NCI-H2029 treated with DMSO at 0.1 percent for 48 hours (cell line): ENCODE measurements at places on chromosomes 3 and 15.

DNA sequence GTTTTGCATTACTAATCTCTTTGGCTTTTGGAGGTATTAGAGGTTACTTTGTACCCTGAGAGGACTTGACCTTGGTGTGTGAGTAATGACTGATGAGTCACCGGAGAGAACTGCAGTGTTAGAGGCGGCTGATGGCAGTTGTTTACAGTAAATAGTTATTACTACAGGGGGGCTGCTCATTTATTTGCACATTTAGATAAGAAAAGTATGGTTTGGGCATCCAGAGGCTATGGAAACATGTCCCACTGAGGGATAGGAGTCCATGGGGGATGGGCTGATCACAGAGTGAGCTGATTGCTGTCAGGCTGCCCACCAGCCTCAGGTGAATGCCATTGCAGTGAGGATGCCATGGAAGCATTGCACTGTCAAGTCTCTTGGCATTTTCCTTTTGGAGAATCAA is 17.3 kb upstream of the STAC start:
- DNase-seq = no peak

DNA sequence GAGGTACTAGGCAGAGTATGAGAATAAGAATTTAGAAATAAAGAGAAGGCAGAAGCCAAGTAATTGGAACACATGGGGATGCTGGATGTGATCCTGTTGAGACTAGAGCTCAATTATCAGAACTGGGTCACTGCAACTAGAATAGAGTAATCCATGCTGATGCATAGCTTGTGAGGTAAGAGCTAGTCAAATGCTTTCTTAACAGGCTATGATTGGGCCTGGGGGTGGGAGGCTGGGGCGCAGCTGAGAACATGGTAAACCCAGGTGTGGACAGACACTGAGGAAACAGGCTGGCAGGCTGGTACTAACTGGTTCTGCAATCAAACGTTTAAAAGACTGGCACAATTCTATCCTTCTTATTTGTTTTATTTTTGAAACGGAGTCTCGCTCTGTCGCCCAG is 50.5 kb upstream of the LRRFIP2 start:
- DNase-seq = no peak

GRCh38 chr3:146159037-146159436 is 1.9 kb downstream of the PLOD2 start:
- DNase-seq = no peak

GRCh38 chr3:4774531-4774930 is 204.7 kb upstream of the BHLHE40 start:
- DNase-seq = peak; percentile 6

DNA sequence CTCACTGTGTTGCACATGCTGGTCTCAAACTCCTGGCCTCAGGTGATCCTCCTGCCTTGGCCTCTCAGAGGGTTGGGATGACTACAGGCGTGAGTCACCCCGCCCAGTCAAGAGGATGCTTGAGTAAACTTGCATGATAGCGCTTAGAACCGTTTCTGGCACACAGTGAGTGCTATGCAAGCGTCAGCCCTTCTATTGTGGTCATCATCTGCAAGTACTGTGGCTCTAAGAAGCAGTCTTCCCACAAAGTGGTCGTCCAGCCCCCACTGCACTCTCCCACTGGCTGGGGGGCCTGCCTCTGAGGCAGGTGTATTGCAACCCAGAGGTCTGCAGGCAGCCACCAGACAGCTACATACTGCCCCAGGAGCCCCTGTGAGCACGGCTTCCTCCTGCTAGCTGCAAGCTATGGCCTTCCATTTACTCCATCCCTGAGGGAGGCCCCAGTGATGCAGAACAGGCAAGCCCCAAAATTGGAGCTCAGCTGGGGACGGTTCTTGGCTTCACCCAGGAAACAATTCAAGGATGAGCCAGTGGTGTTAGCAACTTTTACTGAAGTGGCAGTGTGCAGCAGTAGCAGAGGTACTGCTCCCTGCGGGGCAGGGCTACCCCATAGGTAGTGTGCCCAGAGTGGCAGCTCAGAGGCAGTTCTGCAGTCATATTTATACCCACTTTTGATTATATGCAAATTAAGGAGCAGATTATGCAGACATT is 95.4 kb downstream of the LSM3 start:
- DNase-seq = peak; percentile 26

DNA sequence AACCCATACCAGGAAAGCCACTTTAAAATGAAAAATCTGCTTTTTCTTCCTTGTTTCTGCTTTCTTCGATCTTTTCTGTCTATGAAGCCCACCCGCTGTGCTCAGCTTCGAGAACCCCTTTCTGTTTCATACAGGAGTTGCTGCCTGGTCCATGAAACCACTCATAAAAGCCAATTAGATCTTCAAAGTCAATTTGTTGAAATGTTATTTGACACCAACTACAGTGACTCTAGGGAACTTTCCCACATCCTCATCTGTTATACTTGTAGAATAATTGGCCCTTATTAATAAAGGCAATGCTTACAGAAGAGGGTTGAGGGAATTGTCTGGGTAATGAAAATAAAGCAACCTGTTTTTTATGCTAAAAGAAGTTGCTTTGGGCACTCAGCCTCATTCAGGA is 523.6 kb downstream of the OCA2 start:
- DNase-seq = no peak

DNA sequence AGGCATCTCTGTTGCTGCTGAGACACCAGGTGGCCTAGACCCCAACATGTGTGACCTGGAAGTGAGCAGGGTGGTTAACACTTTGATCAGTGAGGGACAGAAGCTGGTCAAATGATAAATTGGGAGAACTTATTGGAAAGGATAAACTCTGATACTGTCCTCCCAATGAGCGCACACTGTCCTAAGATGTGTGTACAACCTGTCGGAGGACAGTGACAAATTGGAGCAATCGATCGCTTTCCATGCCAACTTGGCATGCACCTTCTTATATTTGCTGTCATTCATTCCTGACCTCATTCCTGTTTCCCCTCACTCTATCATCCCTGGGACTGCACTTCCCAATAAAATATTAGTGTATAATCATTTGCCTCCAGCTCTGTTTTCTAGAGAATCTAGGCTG is 198.7 kb upstream of the PROK2 start:
- DNase-seq = no peak

GRCh38 chr3:194296454-194297263 is 54.5 kb downstream of the CPN2 start:
- DNase-seq = no peak

GRCh38 chr3:11610700-11611275 is 32.9 kb downstream of the VGLL4 start:
- no peak for DNase-seq

DNA sequence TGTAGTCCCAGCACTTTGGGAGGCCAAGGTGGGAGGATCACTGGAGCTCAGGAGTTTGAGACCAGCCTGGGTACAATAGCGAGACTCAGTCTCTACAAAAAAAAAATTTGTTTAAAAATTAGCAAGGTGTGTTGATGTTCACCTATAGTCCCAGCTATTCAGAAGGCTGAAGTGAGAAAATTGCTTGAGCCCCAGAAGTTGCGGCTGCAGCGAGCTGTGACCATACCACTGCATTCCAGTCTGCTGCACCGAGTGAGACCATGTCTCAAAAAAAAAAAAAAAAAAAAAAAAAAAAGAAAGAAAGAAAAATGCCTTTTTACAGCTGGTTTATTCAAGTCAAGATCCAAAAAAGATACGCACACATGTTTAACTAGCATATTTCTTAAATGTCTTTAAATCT is 17.0 kb upstream of the MUC20 start:
- no peak for DNase-seq

GRCh38 chr3:308597-309321 is 112.2 kb downstream of the CHL1 start:
- no peak for DNase-seq

GRCh38 chr15:74193299-74193718 is 9.3 kb downstream of the STRA6 start:
- no peak for DNase-seq

DNA sequence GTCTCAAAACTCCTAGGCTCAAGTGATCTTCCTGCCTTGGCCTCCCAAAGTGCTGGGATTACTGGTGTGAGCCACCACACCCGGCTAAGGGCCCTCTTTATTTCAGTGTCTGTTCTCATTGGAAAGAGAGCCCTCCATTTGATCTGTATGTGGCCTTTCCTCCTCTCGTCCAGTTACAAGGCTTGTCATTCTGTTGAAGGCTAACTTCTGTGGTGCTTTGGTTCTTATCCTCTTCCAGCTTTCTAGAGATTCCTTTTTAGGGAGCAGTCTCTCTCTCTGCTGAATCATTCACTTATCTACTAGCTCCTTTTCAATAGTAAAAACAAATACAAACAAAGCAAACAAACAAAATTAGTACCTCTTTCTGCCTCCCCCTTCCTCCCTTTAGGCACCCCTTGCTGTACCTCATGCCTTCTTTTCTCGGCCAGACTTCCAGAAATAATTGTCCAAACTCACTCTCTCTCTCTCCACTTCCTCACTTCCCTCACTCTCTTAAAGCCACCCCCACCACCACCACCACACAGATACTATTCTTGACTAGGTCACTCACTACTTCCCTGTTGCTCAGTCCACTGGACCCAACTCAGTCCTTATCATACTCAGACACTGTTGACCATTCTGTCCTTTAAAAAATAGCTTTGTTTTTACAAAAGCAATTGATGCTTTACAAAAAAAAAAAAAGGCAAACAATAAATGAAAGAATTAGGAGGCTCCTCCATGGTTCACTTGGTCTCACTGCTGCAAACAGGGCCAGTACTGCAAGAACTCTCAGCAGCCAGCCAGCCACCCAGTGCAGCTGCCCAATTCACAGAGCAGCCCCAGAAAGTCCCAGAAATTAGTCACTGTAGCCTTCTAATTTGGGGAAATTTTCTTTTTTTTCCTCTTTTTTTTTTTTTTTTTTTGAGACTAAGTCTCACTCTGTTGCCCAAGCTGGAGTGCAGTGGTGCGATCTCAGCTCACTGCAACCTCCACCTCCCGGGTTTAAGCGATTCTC is 31.7 kb upstream of the RAB11A start:
- no peak for DNase-seq

GRCh38 chr15:47715856-47716445 is 1.4 kb upstream of the SEMA6D start:
- no peak for DNase-seq

- no peak for DNase-seq
Observed at GRCh38 chr3:112649478-112649735, 8.5 kb upstream of the CCDC80 start.

- DNase-seq = no peak
Observed at GRCh38 chr3:129365296-129366136, 62.9 kb downstream of the EFCAB12 start.

DNA sequence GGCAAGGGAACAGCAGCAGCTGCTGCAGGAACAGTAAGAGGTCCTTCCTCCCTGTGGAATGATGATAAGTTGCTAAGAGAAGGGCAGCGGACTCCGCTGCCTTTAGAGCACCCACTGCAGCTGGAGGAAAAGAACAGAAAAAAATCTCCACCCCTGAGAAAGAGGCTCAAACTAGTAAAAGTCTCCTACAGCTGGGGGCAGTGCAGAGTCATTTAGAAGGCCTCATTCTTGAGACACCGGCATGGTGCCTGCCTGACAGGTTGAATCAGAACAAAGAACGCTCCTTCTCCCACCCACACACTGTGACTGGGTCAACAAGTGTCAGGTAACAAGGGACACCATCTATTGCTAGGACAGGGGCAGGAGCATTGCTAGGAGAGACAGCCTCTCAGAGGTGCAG is 188.4 kb downstream of the ABHD5 start:
- peak; percentile 89 for DNase-seq

- no peak for DNase-seq
Observed at GRCh38 chr3:56339671-56340070, 128.6 kb downstream of the ERC2 start.

DNA sequence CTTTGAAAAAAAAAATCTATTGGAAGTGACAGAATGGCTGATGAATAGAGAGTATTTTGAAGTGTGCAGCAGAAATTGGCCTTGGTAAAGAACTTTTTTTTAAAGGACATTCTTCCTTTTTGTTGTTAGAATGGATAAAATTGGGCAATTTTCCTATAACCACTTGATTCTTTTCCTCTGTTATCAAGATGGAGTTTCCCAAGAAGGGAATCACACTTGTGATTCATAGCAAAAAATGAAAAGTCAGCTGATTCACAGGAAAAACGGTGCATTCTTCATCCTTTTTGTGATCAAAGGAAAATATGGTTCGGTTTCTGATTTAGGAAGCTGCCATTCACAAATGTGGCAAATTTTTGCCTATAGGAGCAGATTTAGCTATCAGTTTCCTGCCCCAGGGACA is 486.8 kb downstream of the GBE1 start:
- no peak for DNase-seq

GRCh38 chr15:62394079-62394478 is 229.0 kb upstream of the C2CD4B start:
- no peak for DNase-seq

DNA sequence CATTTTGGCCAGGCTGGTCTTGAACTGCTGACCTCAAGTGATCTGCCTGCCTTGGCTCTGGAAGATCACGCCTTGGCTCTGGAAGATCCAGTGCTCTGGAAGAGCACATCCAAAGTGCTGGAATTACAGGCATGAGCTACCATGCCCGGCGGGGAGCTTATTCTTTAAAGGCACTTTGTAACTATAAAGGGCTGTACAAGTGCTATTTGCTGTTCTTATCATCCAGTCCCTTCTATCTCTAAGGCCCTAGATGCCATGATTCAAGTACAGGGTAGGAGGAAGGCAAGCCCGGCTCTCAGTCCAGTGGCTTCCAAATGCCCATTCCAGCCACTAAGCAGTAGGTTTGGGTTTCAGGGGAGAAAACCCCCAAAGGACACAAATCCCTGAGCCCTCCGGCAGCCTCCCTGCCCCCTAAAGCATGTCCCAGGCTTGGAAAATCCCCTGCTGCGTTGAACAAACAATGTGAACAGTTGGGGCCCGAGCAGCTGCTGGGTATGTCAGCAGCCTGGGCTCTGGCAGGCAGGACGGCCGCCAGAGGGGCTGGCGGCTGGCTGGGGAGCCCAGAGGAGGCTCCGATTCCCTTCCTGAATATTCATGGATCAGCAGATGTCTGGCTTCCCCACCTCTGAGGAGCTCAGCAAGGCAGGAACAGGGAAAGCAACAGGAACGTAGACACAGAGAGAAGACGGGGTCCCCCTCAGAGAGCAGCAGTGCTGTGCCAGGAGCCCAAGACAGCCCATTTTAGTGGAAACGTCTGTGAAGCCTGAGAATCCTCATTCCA is 7.7 kb downstream of the IGDCC4 start:
- DNase-seq = no peak

GRCh38 chr15:39312984-39313383 is 267.9 kb upstream of the THBS1 start:
- no peak for DNase-seq

- DNase-seq = no peak
Observed at GRCh38 chr3:49606427-49606826, 52.1 kb downstream of the BSN start.

DNA sequence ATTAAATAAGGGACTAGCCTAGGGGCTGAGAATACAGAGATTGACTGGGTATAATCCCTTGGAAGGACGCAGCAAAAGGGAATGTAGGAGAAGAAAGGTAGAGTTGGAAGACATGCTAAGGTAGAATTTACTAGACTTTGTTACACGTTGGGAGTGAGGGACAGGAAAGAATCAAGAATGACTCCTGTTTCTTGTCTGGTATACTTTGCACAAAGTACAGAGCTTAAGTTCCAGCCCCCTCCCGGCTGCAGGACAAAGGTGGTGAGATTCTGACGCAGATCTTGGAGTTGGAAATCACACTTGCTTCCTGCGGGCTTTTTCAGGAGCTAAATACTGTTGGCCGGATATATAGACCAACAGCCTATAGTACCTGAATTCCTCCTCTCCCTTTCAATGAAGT is 895 bp downstream of the HYKK start:
- no peak for DNase-seq

GRCh38 chr15:60798821-60799220 is 319.9 kb upstream of the ICE2 start:
- DNase-seq = no peak
